NK-92 treated with Interleukin-12 subunit alpha and Interleukin-12 subunit beta, amount 100 ng/mL, for 24 hours (cell line): ENCODE measurements at places on chromosomes 5 and 9.
A peak's percentile ranks its signal among the peaks of the same experiment; 100 is the strongest.

GRCh38 chr9:13586587-13587374 lies 307.3 kb upstream of the MPDZ start:
- no peak for DNase-seq

DNA sequence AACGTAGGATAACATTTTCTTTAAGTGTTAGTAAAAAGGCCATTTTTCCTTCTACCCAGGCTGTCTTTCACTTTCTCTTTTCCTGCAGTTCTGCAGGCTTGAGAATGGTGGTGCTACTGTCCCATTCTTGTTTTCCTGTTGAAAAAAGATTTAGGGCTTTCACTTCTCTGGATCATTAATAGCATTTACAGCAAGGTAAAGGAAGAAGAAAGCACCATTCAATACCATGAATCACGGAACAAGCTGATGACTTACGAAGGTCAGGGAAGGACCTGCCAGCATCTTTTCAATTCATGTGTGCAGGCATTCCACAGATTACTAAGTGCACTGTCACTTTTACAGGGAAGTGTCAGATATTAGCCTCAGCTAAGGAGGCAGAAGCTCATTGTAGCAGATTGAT lies 292.8 kb downstream of the YTHDC2 start:
- DNase-seq = no peak

DNA sequence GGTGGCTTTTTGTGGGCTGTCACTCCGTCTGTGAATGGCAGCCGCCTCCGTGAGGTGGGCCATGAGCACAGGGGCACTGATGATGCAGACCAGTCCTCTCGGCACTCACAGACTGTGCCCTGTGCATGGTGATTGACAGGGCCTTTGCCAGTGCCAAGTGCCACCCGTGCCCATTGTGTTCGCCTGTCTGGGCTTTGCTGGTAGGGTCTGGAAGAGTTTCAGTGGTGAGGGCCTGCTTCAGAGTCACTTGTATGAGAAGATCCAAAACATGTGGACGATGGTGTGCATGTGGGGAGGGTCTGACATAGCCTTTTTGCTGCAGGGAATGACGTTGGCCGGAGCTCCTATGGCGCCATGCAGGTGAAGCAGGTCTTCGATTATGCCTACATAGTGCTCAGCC lies 34.9 kb downstream of the TENT4A start:
- no peak for DNase-seq

DNA sequence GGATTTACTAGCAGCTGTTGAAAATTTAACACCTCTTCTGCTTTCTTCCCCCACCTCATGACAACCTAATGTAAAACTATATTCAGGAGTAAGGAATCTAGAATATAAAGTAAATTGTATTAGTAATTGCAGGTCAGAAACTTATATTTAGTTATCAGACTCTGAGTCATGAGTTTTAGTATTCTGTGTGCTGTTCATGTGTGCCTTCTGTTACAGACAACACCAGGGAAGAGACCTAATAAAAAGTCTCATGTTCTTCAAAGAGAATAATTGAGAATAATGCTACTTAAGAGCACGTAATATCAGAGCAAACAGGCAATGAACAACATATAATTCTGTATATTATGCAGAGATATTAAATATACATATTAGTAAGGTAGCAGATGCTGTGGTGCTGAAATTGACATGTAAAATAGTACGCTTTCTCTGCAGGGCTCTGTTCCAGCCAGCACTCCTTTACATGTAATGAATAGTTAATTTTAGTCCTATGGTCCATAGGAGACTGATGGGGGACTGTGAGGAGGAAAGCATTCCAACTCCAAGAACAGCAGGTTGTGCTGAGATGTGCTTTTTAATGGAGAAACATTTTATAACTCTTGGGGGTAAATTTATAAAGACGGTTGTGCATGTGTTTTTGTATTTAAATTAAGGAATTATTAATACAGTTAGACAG lies 106.4 kb downstream of the ZSWIM6 start:
- DNase-seq = no peak

DNA sequence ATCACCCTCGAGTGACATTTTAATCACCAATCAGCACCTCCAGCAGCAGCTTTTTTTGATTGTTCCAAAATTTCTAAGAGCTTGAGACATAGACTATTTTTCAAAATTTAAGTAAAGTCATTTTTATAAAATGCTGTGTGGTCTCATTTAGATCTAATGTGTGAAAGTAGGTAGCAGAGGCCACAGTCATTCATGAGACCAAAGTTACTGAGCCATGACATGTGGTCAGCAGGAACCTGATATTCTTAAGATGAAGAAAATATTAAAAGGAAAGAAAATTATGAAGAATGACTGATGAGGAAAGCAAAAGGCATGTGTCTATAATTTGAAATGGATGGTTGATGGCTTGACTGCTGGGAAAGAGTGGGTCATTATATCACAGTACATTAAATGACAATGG lies 7.2 kb downstream of the FREM1 start:
- DNase-seq = no peak

DNA sequence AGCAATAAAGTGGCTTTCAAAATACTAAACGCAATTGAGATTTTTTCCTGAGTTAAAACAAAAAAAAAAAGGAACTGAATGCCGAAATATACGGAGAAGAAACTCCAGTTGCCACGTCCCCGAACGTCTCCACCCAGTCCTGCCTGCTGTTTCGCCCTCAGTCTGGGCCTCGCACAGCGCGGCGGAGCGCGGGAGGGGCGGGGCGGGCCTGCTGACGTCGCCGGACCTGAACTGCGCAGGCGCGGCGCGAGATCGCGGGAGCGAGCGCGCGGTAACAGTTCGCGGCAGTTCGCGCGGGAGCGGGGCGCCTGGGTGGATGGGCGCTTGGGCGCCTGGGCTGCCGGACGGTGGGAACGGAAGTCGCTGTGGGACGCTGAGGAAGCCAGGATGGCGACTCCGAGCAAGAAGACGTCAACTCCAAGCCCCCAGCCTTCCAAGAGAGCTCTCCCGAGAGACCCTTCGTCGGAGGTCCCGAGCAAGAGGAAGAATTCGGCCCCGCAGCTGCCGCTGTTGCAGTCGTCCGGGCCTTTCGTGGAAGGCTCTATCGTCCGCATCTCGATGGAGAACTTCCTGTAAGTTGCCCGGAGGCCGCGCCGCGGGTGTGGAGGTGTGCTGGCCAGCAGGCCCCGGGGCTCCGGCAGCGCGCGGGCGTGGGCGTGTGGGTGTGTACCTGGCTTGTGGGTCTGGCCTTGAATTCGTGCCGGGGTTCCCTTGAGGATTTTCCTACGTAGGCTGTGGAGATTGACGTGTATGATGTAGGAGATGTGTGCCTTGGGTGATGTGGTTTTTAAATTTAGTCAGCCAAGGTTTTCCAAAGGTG lies at the start of gene SMC5:
SMC5 (plus strand) TSS at position 287 of the 820 bp plus-strand sequence; CDS start at position 388, 101 bp downstream.
- DNase-seq = peak; percentile 77

GRCh38 chr5:143677403-143677802 lies 134.6 kb upstream of the HMHB1 start:
- DNase-seq = no peak

GRCh38 chr5:69509212-69509611 lies 16.6 kb downstream of the OCLN start:
- DNase-seq = no peak

DNA sequence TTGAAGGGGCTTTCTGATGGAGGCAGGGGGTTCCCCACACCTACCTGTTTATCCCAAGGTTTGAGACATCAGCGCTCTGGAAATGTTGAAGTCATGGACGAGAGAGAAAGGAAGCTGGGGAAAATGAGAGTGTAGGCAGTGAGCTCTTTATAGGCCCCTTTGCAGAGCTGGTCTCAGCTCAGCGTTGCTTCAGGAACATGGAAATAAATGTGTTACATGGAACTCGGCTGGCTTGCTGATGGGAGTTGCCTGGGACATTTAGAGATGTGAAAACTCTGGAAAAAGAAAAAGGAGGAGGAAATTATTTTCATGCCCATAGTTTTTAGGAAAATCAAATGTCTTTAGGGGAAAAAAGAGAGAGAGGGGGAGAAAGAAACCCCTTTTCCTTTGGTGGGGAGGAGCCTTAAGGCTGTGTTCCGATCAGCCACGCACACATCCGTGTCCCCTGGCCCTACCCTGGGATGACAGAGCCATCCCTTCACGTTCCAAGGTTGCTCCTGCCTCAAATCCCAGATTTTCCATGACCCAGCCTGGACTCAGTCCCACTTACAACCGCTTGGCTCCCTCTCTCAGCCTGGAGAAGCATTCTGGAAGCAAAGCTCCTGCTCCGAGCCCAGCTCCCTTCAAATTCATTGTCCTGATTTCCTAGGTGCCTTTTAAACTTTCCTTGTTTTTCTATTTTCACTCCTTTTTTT lies 78.3 kb downstream of the COL27A1 start:
- no peak for DNase-seq

GRCh38 chr9:113352411-113352810 lies 3.1 kb downstream of the BSPRY start:
- no peak for DNase-seq

DNA sequence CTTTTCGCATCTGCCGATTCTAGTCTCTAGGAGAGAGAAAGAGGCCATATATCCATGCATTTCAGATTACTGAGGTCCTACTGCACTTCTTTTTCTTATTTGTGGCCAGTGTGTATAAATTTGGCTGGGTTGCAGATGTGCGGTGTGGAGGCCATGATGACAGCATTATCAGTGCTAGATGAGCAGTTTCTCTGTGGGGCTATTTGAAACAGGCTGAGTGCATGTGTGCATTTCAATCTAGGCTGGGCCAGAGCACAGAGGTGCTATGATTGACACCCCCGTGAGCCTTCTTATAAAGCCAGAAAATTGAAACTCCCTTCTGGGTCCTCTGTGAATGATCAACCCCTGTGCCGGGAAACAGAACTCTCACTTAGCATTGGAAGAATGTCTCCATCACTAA lies 70.0 kb downstream of the TMEM252 start:
- DNase-seq = no peak

DNA sequence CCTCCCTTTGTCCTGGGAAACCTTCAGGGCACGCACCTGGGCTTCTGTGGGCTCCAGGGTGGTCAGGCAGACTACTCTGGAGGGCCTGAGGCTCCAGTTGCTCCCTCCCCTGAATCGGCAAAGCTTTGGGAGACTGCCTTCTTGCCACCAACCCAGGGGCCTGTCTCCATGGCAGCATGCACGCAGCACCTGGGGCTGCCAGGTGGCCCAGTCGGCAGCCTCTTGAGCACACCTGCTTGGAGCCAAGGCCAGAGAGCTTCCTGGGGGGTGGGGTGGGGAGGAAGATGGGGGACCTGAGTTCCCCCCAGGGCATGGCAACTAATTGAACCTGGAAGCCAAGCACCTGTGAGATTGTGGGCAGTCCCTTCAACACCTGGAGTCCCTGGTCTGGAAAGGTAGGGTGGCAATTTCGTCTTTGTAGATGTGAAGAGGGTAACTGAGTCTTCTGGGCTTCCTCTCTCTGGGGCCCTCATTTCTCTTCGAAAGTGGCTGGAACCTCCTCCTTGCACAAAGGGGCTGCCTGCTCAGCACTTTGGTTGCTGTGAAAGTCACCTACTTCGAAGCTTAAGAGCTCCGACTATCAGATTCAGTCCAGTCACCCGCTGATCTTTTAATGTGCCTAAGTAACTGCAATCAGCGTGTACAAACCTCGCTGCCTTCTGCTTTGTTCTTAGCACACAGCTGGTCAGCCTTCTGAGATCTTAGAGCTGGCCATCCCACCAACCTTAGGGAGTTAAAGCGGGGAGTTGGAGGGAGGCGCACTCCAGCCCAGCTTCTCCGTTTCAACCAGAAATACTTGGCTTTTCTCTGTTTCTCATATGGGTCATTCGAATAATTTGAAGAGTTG lies 4.0 kb downstream of the RNF183 start:
- DNase-seq = no peak
